ENCODE measurements at places on chromosomes 1 and 21.

DNA sequence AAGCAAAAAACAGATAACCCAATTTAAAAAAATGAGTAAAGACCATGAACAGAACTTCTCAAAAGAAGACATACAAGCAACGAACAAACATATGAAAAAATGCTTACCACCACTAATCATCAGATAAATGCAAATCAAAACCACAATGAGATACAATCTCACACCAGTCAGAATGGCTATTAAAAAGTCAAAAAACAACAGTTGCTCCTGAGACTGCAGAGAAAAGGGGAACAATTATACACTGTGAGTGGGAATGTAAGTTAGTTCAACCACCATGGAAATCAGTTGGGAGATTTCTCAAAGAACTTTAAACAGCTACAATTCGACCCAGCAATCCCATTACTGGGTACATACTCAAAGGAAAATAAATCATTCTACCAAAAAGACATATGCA lies 131.6 kb downstream of the PTGER3 start:
- no peak for DNase-seq

DNA sequence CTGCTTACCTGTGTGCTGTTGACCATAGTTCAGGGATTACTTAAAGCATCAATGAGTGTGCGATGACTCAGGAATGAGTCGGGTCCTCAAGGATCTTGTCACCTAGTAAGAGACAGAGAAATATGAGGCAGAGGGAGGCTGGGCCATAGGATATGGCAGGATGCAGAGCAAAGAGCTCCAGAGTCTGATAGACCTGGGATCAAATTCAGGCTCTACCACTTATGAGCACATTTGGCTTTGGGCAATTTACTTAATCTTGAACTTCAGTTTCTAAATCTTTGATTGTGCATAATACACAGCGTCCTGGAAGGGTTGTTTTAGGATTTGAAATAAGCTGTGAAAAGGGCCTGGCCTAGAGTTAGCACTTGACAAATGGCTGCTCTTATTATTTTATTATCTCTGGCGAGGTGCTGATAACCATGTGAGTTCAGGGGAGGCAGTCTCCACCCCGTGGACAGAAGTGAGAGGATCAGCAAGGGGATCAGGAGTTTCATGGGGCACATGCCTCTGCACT lies 94.5 kb downstream of the ROR1 start:
- DNase-seq = no peak

DNA sequence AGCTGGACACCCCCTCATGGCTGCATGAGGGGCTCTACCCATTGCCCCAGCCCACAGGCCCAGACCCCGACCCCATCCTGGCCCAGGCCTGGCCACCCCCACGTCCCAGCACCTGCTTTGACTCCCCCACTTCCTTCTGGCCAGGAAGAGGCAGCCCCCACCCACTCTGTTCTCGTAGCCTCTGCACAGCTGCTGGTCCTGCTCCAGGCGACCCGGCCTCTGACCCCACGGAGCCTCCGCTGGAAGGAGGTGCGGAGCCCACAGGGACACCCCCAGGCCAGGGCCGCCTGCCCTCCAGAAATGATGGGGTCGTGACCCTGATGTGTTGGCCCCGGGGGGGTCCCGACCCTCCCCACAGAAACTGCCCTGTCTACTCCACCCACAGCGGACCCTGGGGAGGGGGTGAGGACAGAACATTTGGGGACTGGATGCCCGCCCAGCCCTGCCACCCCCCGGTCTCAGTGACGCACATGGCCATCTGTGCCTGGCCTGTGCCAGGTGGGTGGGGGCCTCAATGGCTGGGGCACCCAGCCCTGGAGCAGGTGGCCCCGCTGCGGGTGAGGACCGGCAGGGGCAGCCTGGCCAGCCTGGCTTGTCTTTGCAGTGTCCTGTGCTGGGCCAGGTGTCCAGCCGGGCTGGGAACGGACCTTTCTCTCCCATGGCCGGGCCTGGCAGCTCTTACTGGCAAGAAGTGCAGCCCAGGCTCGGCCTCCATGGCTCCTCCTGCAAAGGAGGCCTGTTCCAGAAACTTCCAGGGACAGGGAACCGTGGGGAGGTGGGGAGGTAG lies 78.6 kb downstream of the MORN1 start:
- no peak for DNase-seq

- no peak for DNase-seq
Observed at GRCh38 chr1:71240656-71241055, 159.8 kb upstream of the ZRANB2 start.

- no peak for DNase-seq
Observed at GRCh38 chr1:48251323-48251722, 28.8 kb downstream of the SLC5A9 start.

- DNase-seq = peak; percentile 52
Observed at GRCh38 chr21:23936224-23936623, 1671.1 kb downstream of the MRPL39 start.

- no peak for DNase-seq
Observed at GRCh38 chr1:230781594-230781993, 34.4 kb downstream of the CAPN9 start.

Measured in NT2/D1 (cell line).